CD4-positive, alpha-beta T cell (primary cell): ENCODE measurements at places on chromosomes 6 and 20. TPM values are rescaled to one million over a fixed set of nuclear protein-coding genes. Genes with fewer than 3 reads are reported as not detected.

DNA sequence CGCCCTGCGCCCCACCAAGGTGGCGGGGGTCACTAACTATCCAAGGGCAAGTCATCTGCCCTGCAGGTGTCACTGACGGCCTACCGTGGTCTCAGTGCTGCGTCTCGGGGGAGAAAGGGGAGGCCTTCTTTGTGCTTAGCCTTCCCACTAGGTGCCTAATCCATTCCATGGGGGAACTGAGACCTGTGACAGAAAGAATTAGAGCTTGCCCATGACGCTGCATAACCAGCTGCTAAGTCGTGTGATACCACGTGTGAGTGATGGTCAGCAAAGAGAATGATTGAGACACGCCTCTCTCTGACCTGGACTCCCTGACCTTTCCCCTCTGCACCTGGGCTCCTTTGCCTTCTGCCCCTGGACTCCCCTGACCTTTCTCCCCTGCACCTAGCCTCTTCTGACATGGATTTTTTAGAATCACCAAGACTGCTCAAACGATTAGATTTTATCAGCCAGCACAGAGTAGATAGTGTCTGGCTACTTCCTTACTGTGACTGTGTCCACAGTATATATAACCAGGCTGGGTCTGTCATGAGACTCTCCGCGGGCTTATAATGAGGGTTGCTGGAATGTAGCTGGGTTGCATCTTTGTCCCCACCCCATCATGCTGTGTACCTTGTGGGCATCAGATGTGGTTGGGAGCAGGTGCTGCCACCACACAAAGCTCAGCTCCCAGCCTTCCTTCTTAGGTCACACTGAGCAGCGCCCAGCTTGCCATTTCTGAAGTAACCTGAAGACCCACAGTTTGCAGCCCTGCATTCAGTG lies 140.6 kb downstream of the TMEM242 start:
- H3K4me1 ChIP-seq, result peaks cover 16% of the 10 kb centered on the region
- H3K27me3 ChIP-seq, result no peaks in the 10 kb centered on the region
- peaks cover 56% of the 10 kb centered on the region for H3K36me3 ChIP-seq

Gene LPIN3
- total RNA-seq, result 1.9 TPM

DNA sequence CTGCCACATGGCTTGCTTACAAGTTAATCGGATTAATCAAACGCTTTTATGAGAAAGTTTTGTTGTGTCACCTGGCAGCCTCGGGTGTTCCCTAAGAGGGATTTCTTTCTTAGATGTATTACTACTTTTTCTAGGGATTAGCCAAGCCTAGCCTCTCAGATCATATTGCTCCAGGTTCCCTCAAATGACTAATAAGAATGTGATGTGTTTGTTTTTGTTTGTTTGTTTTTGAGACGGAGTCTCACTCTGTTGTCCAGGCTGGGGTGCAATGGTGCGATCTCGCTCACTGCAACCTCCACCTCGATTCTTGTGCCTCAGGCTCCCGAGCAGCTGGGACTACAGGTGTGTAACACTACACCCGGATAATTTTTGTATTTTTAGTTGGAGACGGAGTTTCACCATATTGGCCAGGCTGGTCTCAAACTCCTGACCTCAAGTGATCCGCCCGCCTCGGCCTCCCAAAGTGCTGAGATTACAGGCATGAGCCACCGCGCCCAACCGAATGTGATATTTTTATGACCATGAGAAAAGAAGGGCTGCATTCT lies 977 bp downstream of the HMGN4 start:
- H3K36me3 ChIP-seq, result peaks cover 12% of the 10 kb centered on the region
- H3K4me1 ChIP-seq, result peaks cover 49% of the 10 kb centered on the region
- no peak overlapping the region for H3K27ac ChIP-seq
- H3K27me3 ChIP-seq, result no peaks in the 10 kb centered on the region

GRCh38 chr6:94341173-94341572 lies 921.8 kb upstream of the EPHA7 start:
- no peaks in the 10 kb centered on the region for H3K36me3 ChIP-seq
- H3K4me3 ChIP-seq, result no peak overlapping the region
- DNase-seq, result no peak
- no peak overlapping the region for H3K27ac ChIP-seq
- no peaks in the 10 kb centered on the region for H3K4me1 ChIP-seq
- no peaks in the 10 kb centered on the region for H3K27me3 ChIP-seq

- H3K27ac ChIP-seq, result no peak overlapping the region
- no peaks in the 10 kb centered on the region for H3K36me3 ChIP-seq
- H3K4me3 ChIP-seq, result no peak overlapping the region
Observed at GRCh38 chr6:53792016-53792415, 2.8 kb upstream of the LRRC1 start.

- H3K4me1 ChIP-seq, result no peaks in the 10 kb centered on the region
- H3K4me3 ChIP-seq, result no peak overlapping the region
- no peaks in the 10 kb centered on the region for H3K36me3 ChIP-seq
- no peak for DNase-seq
Observed at GRCh38 chr6:28808383-28808782, 115.4 kb downstream of the TRIM27 start.

Gene VGLL2
- total RNA-seq, result not detected
